Urinary bladder (tissue), 4 donors: ENCODE measurements at places on chromosomes 5 and 9. TPM values are rescaled to one million over a fixed set of nuclear protein-coding genes. Genes with fewer than 3 reads are reported as not detected.

DNA sequence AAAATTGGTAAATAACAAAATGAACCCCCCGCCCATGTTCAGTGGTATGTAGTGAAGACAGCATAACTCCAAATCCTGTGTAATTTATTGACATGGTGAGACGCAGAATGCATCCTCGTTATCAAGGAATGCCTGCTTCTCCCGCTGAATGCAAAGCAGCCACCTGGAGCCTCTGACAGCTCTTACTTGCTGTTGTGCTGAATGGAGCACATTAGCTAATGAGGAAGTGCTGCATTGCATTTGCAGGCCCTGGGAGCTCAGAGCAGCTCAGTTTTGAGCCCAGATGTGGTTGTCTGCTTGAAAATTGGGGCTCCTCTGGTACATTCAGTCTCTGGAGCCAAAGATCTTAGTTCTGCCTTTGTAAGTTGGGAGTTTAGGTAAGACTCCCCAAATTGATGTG, 28.9 kb downstream of the PLAC8L1 start:
- no peak for DNase-seq

The ADAMTSL2 gene
- 2.2 TPM for total RNA-seq

DNA sequence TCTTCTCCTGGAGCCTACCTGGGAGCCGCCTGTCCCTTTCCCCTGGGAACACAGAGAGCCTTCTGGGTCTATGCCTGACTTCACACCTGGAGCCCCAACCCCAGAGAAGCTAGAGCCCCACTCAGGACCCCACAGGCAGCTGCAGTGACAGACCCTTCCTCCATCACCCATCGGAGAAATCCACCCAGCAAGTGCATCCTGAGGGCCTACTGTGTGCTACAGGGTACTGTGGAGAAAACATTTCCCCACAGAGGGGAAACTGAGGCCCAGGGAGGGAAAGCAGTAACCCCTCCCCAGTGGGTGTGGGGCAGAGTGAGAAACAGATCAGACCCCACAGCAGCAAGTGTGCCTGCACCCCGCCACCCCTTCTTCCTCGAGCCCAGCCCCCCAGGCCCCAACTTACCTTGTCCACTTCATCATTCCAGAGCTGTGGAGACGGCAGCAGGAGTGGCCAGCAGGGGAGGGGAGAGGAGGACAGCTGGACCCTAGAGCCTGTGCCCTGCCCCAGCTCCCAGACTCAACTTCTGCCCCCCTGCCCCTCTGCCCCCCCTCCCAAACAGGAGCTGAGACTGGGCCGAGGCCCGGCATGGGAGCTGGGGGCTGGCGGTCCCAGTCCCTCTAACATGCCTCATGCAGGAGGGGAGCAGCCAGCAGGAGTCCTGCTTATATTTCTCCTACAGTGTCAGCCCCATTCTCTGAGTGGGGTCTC, 17.7 kb downstream of the SH3GLB2 start:
- DNase-seq: no peak

The IL3 gene
- total RNA-seq: not detected

The FBLL1 gene
- 2.4 TPM for total RNA-seq
